ENCODE measurements at places on chromosomes 5 and 9.

DNA sequence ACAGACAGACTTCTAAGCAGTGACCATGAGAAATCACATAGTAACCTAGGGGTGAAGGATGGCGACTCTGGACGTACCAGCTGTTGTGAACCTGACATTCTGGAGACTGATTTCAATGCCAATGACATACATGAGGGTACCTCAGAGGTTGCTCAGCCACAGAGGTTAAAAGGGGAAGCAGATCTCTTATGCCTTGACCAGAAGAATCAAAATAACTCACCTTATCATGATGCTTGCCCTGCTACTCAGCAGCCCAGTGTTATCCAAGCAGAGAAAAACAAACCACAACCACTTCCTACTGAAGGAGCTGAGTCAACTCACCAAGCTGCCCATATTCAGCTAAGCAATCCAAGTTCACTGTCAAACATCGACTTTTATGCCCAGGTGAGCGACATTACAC is 38.0 kb upstream of the CCDC152 start:
- H3K36me3 ChIP-seq: no peaks in the 10 kb centered on the region
- no peaks in the 10 kb centered on the region for H3K4me1 ChIP-seq
- H3K27ac ChIP-seq: no peak overlapping the region
- H3K4me3 ChIP-seq: no peak overlapping the region
- H3K27me3 ChIP-seq: no peaks in the 10 kb centered on the region

DNA sequence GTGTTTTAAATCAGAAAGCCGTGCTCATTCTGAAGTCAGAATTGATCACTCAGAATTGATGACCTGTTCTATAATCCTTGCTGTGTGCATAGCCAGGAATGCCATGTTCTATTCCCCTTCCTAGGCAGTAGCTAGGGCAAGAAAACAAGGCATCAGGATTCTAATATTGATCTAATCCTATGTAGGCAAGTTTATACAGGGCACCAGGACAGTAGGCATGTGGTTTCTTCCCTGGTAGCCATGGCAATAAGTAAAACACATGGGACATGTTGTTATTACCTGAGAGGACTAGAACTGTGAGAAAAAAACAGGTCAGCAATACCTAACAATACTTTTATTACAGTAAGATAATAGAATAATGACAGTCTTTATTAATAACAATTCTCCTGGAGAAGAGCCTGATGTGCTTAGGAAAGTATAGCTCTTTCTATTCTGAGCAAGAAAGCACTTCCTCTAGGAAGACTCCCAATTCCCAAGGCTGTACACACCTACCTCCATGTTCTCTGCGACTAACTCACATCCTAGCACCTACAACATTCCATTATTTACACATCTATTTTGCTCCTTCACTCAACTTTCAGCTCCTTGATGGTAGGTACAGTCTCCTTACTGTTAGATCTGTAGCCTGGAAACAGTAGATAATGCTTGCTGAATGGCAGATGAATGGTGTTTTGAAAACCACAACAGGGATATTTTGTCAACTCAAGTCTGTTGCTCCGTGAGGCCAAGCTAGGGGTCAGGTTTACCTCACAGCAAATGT is 70.8 kb downstream of the STX17 start:
- no peak overlapping the region for H3K4me3 ChIP-seq
- no peak for DNase-seq
- H3K4me1 ChIP-seq: no peaks in the 10 kb centered on the region
- H3K27me3 ChIP-seq: no peaks in the 10 kb centered on the region
- H3K27ac ChIP-seq: no peak overlapping the region

- no peaks in the 10 kb centered on the region for H3K36me3 ChIP-seq
- H3K4me1 ChIP-seq: no peaks in the 10 kb centered on the region
- no peak overlapping the region for H3K27ac ChIP-seq
- no peak overlapping the region for H3K4me3 ChIP-seq
- no peak for DNase-seq
- H3K27me3 ChIP-seq: no peaks in the 10 kb centered on the region
These were observed 65.4 kb downstream of the AUH start for GRCh38 chr9:91296354-91296753.

- no peaks in the 10 kb centered on the region for H3K27me3 ChIP-seq
- H3K36me3 ChIP-seq: no peaks in the 10 kb centered on the region
- DNase-seq: no peak
These were observed 357.0 kb upstream of the PIK3R1 start for GRCh38 chr5:67858471-67859031.
